ENCODE measurements at places on chromosomes 12 and 14.

- no peak for DNase-seq
These were observed 30.4 kb upstream of the KCNA5 start for GRCh38 chr12:5013266-5013730.

GRCh38 chr14:103388664-103389063 is 3.4 kb downstream of the MARK3 start:
- no peak for DNase-seq

DNA sequence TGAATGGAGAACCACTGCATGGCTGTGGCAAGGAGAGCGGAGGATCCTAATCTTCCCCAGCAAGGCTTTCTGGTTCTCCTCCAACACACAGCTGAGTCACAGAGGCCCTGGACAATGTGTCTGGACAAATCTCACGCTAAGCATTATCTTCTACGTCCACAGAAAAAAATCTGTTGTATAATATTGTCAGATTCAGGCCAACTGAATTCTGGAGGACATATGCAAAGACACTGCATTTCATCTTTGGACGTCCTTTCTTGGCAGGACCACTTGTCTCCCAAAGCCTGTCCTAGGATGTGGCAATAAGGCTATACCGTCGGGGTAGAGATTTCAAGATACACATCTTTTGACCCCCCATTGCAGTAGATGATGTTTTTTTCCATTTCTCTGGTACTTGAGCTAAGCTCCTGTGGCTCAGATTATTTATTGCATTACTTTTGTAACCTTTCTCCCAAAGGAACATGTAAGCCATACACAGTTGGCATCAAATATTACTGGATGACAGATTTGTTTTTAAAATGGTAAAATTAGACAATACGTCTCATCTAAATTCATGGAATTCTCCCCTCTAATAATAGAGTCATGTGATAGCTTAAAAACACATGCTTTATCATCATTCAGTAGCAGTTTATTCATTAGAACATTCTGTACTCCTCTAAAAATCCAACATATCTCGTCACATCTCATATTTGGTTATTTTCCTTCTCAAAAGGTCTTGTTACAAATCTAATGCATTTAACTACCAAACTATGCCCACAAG is 19.4 kb downstream of the LMO3 start:
- DNase-seq, result no peak

DNA sequence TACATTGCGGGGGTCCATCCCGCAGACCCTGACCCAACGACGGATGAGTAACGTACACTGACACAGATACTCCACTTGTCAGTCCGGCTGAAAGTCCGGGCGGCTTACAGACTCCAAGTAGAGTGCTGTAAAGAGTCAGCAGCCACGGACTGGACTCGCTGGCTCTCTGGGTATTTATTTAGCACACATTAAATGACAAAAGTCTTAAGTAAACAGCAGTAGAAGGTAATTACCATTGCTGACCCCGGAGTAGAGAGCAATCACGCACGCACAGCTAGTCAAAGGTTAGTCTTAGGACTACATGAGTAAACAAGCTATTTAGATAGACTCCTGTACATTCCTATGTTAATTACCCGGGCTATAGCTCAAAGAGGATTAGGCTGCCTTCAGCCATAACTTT is 780.9 kb downstream of the RPS29 start:
- no peak for DNase-seq

- no peak for DNase-seq
These were observed 118.1 kb upstream of the SLCO1C1 start for GRCh38 chr12:20577054-20577453.

DNA sequence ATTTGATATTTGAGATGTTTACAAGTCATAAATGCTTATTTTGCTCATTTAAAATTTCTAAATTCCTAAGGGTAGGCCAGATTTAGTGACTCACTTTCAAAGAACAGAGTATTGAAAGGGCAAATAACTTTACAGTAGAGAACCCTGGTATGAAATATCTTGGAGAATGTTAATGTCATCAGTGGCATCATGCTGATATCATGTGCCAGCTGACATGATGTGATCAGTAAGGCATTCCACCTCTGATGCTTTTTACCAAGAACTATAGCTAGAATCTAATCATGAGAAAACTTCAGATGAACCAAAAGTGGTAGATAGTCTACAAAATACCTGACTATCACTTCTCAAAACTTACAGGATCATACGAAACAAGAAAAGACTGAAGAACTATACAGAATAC is 2.9 kb upstream of the FLRT2 start:
- DNase-seq, result no peak

- DNase-seq, result no peak
These were observed 842 bp downstream of the OAS2 start for GRCh38 chr12:112979041-112979680.

DNA sequence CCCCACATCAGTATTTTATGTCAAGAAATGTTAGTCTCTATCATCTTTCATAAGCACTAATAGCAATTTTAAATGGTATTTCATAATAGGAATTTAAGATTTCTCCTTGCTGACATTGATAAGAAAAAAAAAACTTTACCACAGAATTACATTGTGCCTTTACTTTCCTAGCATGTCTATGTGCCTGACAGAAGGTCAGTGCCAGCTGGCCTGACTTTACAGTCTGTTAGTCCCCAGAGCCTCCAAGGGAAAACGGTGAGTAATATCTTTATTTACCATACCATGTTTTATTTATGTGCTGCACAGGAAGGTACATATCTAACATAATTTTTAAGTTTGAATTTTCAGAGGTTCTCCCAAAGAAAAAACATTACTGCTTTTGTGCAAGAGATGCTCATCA is 152.0 kb upstream of the AEBP2 start:
- DNase-seq, result no peak

GRCh38 chr12:115384391-115384790 is 700.4 kb upstream of the TBX3 start:
- no peak for DNase-seq

GRCh38 chr12:41468341-41468740 is 280.2 kb downstream of the PDZRN4 start:
- no peak for DNase-seq

- DNase-seq, result no peak
These were observed 22.3 kb downstream of the MSRB3 start for GRCh38 chr12:65300679-65301349.

GRCh38 chr12:4486049-4486699 is 40.6 kb upstream of the FGF6 start:
- no peak for DNase-seq

DNA sequence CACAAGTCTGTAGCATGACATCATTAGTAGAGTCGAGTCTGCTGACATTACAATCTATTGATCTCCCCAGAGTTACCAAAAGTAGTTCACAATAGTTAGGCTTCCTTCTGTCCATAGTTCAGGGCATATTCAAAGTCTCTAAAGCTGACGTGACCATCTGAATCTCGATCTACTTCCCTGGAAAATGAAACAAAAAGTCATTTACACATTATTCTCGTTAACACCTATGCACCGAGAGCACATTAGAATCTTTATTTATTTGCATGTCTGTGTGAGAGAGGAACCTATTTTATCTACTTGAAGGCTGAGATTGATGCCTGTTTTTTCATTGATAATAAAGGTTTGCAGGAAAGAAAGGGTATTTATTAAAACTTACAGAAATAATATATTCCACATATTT is 157.4 kb downstream of the EFCAB11 start:
- DNase-seq, result no peak

DNA sequence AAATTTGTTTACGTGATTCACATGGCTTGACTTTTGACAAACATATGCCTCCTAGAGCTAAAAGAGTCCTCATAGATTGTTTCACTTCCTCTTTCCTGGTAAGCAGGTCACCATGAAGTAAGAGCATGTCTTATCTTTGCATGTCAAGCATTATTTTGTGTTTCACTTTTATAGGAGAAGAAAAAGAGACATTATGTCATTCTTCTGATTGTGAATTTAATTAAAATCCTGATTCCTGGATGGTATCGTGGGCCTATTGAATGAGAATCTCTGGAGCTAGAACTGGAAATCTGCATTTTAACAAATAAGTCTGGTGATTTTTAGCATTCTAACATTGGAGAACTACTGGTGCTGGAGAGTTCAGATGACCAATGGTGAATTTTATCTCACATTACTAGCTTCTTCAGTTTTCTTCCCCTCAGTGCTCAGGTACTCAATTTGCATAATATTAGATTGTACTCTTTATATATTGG is 218.6 kb upstream of the ATP2B1 start:
- no peak for DNase-seq

DNA sequence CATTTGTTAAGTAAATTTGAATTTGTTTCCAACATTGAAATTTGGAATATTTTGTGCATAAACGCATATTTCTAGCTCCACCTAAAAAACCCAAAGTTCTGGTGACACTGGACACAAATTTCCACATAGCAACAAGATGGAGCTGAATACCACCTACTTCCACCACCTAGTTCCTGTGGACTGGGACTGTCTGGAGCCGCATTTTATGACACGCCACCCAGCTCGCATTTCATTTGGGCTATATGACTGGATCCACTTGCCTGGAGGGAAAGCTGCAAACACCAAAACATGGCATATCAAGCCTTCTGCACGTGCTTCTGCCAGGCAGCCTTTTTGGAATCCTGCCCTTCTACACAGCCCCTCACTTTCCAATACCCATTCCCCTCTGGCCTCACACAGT is 173.4 kb downstream of the KIF21A start:
- DNase-seq, result no peak

- no peak for DNase-seq
These were observed 36.7 kb upstream of the GPATCH2L start for GRCh38 chr14:76115010-76115422.

Measured in NCI-H1092 treated with DMSO at 0.1 percent for 48 hours (cell line).